Posterior vena cava (tissue), 2 donors: ENCODE measurements at places on chromosomes 7 and 10. TPM values are rescaled to one million over a fixed set of nuclear protein-coding genes. Genes with fewer than 3 reads are reported as not detected.

DNA sequence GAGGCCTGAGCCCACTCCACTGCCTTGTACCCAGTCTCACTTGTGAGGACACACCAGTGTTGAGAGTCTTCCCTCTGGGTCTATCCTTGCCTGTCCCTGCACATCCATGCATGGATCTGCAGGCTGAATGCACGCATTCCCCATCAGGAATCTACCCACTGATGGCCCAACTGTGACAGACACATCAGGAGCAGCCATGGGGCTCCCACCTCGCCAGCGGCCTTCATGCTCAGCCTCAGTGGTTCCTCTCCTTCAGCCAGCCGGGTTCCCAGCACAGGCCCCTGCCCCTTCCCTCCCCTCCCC, 21.3 kb downstream of the ANTXRL start:
- no peak for DNase-seq

- DNase-seq = no peak
Observed at GRCh38 chr10:48784031-48784430, 99.4 kb downstream of the WDFY4 start.

DNA sequence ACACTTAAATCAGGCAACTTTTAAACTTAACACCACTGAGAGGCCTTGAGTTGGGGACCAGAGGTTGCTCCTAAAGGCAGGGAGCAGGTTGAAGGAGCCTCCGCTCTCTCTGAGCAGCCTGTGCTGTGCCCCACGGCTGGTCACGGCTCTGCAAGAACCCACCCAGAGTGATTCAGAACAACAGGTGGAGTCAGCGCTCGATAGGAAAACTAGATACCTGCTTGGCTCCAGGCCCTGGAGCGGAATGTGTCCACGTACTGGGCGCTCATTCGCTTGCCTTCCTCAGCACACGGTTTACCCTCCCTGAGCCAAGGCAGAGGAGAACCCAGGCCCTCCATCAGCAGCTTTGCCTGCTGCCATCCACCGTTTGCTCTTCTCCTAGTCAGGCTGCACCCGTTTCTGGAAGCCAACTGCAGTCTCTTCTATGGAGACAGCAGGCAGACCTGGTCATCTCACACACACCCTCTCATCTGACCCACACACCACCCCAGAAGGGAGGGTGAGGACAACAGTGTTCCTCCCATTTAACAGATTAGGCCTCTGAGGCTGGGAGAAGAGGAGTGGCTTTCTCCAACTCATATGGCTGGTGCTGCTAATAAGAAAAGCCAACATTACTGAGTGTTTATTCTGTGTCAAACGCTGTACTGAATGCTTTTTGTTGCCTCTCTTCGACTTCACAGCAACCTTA, 37.6 kb upstream of the PDCD4 start:
- no peak for DNase-seq

DNA sequence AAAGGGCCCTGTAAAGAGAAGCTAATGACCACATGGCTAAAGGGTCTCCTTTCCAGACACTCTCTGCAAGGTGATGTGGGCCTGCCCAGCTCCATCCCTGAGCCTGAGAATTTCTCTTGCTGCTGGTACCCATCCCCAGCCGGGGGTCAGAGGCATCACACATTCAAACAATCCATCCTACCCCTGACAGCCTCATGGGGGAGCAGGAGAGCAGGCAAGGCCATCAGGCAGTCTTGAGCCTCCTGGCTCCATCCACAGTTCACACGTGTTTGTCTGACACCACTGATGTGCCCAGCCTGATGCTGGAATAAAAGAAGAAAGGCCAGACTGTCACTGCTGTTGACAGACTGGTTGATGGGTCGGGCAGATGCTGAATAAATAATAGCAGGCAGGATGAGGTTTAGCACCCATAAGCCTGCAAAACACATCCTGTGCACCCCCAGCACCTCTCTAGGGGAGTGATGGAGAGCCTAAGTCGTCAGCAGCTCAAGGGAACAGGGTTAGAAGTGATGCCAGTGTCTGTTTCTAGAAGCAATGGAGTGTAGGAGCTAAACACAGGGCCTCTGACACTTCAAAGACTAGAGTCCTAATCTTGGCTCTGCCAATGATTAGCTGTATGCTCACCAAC, 43.5 kb downstream of the TLL2 start:
- DNase-seq = no peak

- no peak for DNase-seq
Observed at GRCh38 chr7:74586258-74587175, 71.0 kb upstream of the GTF2I start.

- DNase-seq = no peak
Observed at GRCh38 chr7:100681491-100682227, 8.1 kb downstream of the GNB2 start.

GRCh38 chr7:116771640-116772039, 90.7 kb upstream of the CAPZA2 start:
- no peak for DNase-seq

DNA sequence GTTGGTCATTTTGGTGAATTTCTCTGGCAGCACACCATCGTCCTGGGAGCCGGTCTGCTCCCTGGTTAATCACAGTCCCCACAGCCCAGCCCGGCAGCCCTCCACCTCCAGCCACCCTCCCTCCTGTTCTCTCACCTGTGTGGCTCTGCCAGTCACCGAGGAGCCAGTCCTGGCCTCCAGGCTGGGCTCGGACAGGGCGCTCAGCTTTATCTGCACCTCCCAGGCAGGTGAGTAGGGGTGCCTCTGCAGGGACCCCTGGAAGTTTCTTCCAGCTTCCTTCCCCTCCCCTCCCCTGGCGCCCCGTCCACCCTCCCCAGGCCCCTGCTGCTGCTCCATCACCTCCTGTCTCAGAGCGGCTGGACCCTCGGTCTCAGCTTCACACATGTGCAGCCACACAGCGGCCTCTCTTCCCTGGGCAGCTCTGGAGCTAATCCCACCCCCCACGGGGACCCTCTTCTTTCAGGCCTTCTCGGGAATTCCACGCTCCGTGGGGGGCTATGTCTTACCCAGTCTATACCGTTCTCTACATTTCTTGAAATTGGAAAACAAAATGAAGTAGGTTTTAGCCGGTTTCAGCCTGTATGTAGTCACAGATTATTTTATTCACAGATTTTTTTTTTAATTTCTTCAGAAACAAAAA, 213.9 kb upstream of the PPP2R2D start:
- no peak for DNase-seq

Gene CALD1
- total RNA-seq = 1,514 TPM

Gene NCF1
- total RNA-seq = 1.8 TPM
